ENCODE measurements at places on chromosomes 5 and 9. TPM values are rescaled to one million over a fixed set of nuclear protein-coding genes. Genes with fewer than 3 reads are reported as not detected.

Gene GRM6
- total RNA-seq, result not detected

Gene IFNA13
- not detected for total RNA-seq

Gene BAAT
- not detected for total RNA-seq

Gene NUDT2
- total RNA-seq, result 25.2 TPM

Gene FOXD4L5
- total RNA-seq, result 0.42 TPM

Gene TRIM7
- total RNA-seq, result 3.4 TPM

Gene STPG3
- not detected for total RNA-seq

Gene CD72
- not detected for total RNA-seq

Gene IL4
- not detected for total RNA-seq

Gene DMRT1
- total RNA-seq, result not detected

Gene OLFM1
- total RNA-seq, result 0.95 TPM

Gene C5orf58
- not detected for total RNA-seq

Gene NEUROG1
- total RNA-seq, result not detected

Gene STX17
- 17.6 TPM for total RNA-seq

Gene FST
- total RNA-seq, result 13.4 TPM

Gene XPA
- total RNA-seq, result 18.5 TPM

Gene RASGRF2
- 8.2 TPM for total RNA-seq

Gene IL17B
- total RNA-seq, result not detected
